ENCODE measurements at places on chromosomes 12 and 14. TPM values are rescaled to one million over a fixed set of nuclear protein-coding genes. Genes with fewer than 3 reads are reported as not detected.

- DNase-seq: no peak
Measured at GRCh38 chr12:47885012-47885501, 19.7 kb downstream of the VDR start.

- no peak for DNase-seq
Measured at GRCh38 chr14:104757681-104758392, 4.9 kb downstream of the SIVA1 start.

Gene PYGL
- 43.0 TPM for total RNA-seq

Gene SLC25A47
- total RNA-seq: not detected

Gene ENO2
- total RNA-seq: 10.6 TPM

GRCh38 chr12:91732086-91732485 lies 413.6 kb downstream of the BTG1 start:
- no peak for DNase-seq

Gene SDS
- total RNA-seq: not detected

- DNase-seq: no peak
Measured at GRCh38 chr14:73217411-73217810, 19.9 kb upstream of the PAPLN start.

DNA sequence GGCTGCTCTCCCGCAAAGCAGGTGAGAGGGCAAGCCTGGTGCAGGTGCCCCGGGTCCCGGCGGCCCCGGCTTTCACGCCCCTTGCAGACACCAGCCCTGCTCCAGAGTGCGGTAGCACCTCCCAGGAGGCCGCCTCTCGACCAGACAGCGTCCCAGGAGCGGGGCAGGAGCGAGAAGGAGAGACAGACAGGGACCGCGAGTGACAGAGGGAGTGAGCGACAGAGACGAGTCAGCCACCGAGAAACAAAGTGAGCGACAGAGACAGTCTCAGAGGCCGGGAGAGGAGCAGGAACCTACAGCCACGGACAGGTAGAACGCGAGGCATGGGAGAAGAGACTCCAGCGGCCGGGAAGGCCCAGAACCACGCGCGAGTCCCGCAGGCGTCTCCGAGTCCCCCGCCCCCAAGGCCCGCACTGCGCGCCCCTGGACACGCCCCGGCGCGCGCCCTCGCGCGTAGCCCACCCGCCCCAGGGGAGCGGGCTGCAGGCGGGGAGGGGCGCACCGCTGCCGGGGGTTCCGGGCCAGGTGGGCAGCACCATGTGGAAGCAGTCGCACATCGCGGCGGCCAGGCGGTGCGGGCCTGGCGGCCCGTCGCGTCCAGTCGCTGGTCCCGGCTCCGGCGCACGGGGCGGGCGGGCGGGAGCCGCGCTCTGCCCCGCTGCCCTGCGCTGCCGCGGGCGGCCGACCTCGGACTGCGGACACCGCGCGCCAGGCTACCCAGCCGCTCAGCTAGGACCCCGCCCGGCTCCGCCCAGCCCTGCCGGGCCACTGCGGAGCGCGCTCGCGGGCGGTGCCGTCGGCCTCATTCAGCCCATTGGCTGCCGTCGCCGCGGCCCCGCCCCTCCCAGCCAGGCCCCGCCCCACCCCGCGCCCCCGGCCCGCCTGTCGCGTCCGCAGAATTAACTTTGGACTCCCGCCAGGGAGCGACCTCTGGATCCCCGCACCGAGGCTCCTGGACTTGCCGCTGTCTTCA lies at the start of gene AHNAK2:
Gene AHNAK2, minus strand, starts transcription at position 694 of the 973 bp plus-strand sequence. Its CDS starts 137 bp downstream, at position 557.
- no peak for DNase-seq

Gene INSM2
- total RNA-seq: not detected

Gene KLRG1
- 0.14 TPM for total RNA-seq

DNA sequence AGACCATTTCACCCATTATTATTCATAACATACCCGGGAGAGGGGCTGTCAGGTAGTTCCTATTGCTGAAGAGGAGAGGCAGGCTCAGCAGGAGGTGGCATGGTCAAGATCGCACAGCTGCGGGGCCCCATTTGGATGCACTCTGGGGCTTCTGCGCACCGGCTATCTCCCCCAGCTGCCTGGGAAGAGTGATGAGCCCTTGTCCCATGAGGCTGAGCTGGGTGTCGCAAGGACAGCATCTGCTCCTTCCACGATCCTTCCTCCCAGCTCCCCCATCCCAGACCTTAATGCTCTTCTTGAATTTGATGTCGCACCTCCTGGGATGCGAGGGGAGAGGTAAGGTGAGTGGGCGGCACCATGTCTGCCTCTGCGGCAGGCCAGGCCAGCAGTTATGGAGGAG lies 62.6 kb downstream of the SLC24A4 start:
- DNase-seq: no peak

DNA sequence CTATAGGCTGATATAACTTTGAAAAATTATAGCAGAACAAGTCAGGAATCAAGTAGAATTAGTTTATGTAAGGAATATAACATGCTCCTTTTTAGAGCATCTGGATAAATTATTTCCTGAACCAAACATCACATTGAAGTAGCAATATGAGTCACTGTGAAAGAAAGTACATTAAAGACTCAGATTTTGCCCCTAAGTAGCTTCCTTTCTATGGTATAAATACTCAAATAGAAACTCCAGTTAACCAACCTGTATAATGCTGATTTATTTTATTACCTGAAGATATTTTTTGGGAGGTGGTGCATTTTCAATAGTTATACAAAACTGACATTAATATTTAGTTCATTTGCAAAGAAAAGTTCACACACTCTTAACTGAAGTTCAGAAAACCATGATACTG lies 312.1 kb downstream of the ITPR2 start:
- DNase-seq: no peak

DNA sequence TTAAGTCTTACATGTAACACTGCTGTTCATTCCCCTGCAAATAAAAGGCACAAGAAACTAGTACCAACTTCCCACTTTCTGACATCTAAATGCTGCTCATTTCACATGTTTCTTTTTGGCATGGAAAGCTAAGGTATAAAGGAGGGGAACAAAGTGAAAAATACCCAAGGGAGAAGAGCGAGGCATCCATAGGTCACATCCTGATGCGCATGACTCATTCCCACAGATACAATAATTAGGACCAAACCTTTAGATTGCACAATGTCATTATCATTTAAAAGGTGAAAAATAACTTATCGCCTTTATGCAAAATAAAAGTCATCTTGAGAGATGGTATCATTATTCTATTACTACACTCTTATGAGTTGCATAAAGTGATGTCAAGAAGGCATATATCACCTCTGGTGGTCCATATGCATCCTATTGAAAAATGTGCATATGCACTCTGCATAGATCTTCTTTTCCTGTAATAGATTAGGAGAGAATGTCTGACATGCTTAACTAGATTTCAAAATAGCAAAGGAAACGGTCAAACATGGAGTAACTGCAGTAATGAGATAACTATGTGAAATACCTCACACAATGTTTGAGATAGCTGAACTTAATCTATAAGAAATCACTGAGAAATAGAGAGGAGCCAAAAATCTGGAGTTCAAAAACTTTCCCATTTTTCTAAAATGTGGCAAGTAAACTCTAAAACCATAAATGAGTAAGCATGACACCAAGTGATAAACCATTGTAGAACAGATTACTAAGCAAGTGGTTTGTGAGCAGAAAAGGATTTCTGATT lies 382.5 kb upstream of the TMTC1 start:
- no peak for DNase-seq

- peak; percentile 82 for DNase-seq
Measured at GRCh38 chr14:73741386-73741875, 27.2 kb upstream of the PNMA1 start.

- no peak for DNase-seq
Measured at GRCh38 chr14:96177766-96178375, 26.8 kb upstream of the BDKRB2 start.

Gene IFI27L1
- 32.8 TPM for total RNA-seq

Gene DEPDC4
- total RNA-seq: 2.5 TPM

Gene OTX2
- total RNA-seq: not detected

Gene CEBPE
- total RNA-seq: not detected

DNA sequence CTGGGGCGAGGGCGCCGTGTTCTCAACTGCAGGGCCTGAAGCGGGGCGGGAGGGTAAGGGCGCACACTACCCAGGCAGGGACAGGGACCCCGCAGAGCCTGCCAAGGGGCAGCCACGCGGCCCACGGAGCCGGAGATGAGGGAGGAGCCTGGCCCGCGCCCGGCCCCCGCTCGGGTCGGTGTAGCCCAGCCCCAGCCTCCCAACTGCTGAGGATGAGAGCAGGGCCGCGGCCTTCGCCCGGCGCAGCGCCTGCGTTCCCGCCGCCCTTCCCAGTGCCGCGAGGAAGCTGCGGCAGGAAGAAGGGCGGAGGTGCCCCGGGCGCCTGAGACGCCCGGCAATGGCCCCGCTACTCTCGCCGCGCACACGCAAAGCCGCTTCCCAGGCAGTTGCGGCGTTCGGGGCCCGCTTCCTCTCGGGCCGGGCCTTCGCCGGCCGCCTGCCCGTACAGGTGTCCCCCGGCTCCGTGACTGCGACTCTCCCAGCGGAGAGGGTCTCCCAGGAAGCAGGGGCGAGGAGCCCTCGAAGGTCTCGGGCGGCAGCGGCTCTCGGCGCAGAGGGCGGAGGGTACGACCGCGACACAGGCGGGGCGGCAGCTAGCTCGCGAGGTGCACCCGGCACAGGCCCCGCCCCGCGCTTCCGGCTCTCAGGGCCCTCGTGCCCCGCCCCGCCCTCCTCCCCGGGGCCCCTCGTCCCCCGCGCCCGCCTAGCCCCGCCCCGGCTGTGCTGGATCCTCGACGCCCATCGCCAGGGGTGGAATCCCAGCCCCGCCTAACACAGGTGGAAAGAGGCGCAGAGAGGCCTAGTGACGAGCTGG lies 24.8 kb upstream of the YY1 start:
- DNase-seq: peak; percentile 72

GRCh38 chr12:5509557-5509956 lies 77.6 kb downstream of the NTF3 start:
- DNase-seq: no peak

Gene RTN1
- total RNA-seq: 5.4 TPM

Gene DPF3
- 0.06 TPM for total RNA-seq

DNA sequence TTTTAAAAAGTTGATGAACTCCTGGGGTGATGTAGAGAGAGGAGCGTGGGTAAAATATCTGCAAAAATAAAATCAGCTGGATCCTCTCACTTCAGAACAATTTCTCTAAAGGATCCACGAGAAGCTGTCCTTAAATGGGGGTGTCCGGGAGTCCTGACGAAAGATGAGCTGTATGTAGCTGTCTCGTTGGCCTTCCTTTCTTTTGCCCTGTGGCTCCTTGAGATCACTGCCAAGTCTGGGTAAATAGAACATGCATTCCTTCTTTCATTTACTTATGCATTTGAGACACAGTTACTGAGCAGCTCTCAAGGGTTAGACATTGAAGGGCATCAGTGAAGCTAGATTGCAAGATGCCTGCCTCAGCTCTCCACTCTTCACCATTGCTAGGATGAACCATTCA lies 35.2 kb upstream of the TXNRD1 start:
- no peak for DNase-seq

GRCh38 chr12:42603246-42603990 lies 13.9 kb upstream of the PRICKLE1 start:
- no peak for DNase-seq

DNA sequence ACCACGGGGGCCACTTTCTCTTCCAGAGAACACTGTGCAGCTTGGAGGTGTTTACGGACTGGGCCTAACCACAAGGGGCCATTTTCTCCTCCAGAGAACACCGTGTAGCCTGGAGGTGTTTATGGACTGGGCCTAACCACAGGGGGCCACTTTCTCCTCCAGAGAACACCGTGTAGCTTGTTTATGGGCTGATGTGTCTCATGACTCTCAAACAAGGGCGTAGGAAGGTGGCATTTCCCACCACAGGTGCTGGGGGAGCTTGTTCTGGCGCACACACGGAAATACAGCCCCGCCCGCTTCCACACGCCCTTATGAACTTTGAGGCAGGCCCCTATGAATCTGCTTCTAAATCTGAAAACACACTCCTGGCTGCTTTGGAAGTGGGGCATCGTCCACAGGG lies 174.6 kb upstream of the SFSWAP start:
- no peak for DNase-seq

DNA sequence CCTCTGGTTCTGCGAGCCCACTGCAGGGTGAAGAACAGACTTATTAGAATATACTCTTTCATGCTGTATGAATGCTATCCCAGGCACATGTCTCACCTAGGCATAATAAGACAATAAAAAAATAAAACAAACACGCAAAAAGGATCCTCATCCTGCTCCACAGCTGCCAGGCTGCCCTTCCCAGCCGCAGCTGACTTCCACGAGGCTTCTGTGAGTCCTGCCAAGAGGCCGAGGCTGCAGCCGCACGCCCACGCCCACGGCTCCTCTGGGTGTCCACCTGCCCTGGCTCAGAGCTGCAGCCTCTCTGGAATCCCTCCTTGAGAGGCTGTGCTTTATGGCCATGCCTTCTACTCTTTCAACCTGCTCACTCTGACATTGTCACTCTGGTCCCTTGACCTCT lies 6.9 kb downstream of the SMIM41 start:
- no peak for DNase-seq

GRCh38 chr12:2288471-2288870 lies 235.7 kb downstream of the CACNA1C start:
- DNase-seq: no peak

Gene DACT1
- total RNA-seq: 10.1 TPM

- DNase-seq: no peak
Measured at GRCh38 chr14:77709412-77709811, 1.5 kb downstream of the SLIRP start.

DNA sequence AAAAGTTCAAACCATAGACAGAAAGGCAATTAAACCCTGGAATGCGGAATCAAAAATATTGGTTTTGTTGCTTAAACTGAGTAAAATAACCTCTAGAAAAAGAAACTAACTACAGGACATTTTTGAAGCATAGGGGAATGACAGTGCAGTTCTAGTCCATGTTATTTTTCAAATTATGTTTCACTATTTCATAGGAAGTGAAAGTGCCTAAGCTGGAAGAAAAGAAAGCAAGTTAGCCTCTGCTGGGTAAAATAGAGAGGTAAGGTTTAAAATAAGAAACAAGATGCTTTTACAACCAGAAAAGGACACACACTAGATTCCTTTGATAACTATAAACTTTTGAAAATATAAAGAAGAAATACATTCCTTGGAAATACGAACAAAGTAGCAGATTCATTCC lies 1.1 kb downstream of the CLECL1 start:
- no peak for DNase-seq

GRCh38 chr14:103404032-103404918 lies 19.1 kb downstream of the MARK3 start:
- DNase-seq: no peak

Gene NKX2-1
- total RNA-seq: 0.06 TPM

- DNase-seq: no peak
Measured at GRCh38 chr14:44654591-44654990, 147.5 kb upstream of the FSCB start.

GRCh38 chr14:76055330-76055729 lies 69.8 kb downstream of the IFT43 start:
- DNase-seq: no peak

- DNase-seq: no peak
Measured at GRCh38 chr14:104016873-104017650, 68.4 kb upstream of the ASPG start.

- no peak for DNase-seq
Measured at GRCh38 chr12:25797386-25797785, 161.1 kb upstream of the RASSF8 start.

Gene ATP23
- total RNA-seq: 30.0 TPM

Gene TAS2R46
- total RNA-seq: 0.23 TPM

GRCh38 chr12:76852106-76852505 lies 26.7 kb downstream of the CSRP2 start:
- no peak for DNase-seq

Gene FBXW8
- total RNA-seq: 9.8 TPM

GRCh38 chr14:32233260-32233659 lies 30.2 kb upstream of the RNU6-8 start:
- no peak for DNase-seq

- no peak for DNase-seq
Measured at GRCh38 chr12:91003737-91004136, 1.0 kb downstream of the EPYC start.

- DNase-seq: no peak
Measured at GRCh38 chr14:92398888-92399636, 76.1 kb downstream of the SLC24A4 start.

Gene DPY19L2
- total RNA-seq: 2.5 TPM
